EL (cell line): ENCODE measurements at places on chromosomes 4 and X.
A peak's percentile ranks its signal among the peaks of the same experiment; 100 is the strongest.

DNA sequence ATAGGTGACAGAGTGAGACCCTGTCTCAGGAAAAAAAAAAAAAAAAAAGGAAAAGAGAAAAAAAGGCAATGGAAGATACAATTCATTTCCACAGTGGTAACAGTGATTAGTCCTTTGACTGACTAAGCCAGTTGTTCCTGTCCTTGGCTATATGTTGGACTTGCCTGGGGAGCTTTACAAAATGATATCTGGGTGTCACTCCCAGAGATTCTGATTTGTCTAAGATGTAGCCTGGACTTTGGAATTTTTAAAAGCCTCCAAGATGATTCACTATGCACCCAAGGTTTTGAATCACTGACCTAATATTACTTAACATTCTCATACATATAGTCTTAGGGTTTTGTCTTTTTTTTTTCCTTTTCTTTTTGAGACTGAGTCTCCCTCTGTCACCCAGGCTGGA lies 16.9 kb downstream of the HELQ start:
- peak; percentile 14 for DNase-seq

GRCh38 chr4:72974694-72975487 lies 94.6 kb downstream of the COX18 start:
- peak; percentile 74 for DNase-seq

DNA sequence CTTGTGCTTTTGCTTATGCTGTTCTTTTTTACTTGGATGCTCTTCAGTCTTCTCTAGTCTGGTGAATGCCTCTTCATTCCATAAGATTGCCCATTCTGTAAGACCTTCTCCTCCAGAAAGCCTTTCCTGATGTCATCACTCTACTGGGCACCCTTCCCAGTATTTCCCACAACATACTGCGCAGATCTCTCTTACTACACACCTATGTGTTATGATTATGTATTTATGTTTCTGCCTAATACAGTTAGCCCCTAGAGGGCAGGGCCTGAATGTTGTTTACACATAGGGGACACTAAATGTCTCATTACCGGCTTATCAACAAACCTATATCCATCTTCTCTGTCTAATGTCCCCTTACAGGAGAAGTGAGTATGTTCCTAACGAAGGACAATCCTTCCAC lies 21.1 kb downstream of the AIFM1 start:
- peak; percentile 37 for DNase-seq

DNA sequence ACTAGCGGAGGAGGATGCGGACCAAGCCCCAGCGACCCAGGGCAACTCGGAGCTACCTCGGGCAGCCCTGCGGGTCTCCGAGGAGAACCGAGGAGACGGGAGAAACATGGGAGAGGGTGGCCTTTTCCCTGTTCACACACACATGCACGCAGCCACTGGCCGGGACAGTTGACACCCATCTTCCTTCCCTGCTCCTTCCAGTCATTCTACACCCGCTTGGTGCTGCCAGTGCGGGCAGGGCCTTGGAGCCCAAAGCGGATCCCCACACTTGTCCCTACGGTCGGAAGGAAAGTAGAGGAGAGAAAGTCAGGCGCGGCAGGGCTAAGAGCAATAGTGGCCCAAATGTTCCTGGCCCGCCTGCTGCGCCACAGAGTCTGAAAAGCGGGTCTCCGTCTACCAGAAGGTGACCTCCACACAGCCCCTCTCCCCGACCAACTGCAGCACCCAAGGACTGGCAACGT lies 1.1 kb upstream of the PPP3CA start:
- DNase-seq: no peak

- no peak for DNase-seq
Measured at GRCh38 chrX:16897445-16897844, 27.3 kb upstream of the RBBP7 start.

GRCh38 chrX:153412746-153413720 lies 1.8 kb downstream of the ZFP92 start:
- DNase-seq: no peak

GRCh38 chr4:168059251-168059650 lies 33.1 kb upstream of the ANXA10 start:
- peak; percentile 54 for DNase-seq

DNA sequence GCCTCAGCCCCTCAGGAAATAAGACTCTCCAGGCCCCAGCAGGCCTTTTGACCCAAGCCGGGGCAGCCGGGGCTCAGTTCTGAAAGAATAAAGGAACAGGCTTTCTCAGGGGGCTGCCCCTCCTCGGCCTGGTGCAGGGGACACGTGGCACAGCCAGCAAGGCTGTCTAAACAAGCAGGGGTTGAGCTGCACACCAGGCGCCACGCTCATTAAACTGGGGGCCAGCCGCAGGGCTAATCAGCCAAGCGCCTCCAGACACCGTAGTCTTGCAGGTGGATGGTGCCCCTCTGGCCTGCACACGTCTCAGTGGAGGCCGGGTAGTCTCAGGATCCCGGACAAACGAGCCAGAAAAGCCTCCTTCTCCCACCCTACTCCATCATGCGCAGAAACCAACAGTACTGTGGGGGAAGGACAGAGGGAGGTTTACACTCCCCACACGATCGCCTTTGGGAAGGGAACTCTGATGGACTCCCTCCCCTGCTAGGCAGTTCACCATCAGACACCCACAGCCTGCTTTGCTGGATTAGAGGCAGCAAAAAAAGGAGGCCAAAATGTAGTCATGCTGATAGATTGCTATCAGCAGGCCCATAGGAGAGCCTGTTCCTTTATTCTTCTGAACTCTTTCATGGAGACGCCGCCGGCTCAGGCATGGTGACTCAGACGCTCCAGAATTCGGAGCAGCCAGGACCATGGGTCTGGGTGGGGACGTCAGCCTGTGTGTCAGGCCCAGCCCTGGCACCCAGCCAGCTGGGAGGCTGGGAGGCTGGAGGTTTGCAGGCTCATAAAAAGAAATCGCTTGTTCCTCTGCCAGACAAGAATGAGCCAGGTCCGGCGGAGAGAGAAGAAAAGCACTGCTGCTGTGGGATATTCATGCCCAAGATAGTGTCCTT lies 342.4 kb downstream of the BCOR start:
- peak; percentile 94 for DNase-seq

- no peak for DNase-seq
Measured at GRCh38 chrX:69395306-69395705, 108.8 kb upstream of the NALF2 start.

- DNase-seq: peak; percentile 66
Measured at GRCh38 chr4:16794816-16795445, 103.5 kb downstream of the LDB2 start.

- DNase-seq: peak; percentile 89
Measured at GRCh38 chr4:86924811-86925210, 10.0 kb upstream of the AFF1 start.

DNA sequence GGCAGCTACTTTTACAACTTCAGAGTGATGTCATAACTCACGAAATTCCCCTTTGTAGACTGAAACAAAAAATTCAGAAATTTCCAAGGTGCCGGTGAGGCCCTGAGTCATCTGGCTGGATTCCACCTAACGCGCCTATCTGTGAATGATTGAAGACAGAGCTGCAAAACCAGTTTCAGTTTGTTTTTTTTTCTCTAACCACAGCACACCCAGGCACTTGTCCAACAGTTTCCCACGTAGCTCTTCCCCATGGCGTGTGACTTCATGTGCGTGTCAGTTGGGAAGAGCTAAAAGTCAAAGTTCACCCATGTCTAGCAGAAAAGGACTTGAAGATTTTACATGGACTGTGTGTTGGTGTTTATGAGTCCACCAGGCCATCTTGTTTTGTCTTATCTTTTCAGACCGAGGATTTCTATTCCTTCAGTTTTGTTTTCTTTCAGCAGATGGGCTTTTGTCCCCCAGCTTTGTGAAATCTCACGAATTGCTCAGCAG lies 16.4 kb downstream of the TCEANC start:
- DNase-seq: peak; percentile 91

DNA sequence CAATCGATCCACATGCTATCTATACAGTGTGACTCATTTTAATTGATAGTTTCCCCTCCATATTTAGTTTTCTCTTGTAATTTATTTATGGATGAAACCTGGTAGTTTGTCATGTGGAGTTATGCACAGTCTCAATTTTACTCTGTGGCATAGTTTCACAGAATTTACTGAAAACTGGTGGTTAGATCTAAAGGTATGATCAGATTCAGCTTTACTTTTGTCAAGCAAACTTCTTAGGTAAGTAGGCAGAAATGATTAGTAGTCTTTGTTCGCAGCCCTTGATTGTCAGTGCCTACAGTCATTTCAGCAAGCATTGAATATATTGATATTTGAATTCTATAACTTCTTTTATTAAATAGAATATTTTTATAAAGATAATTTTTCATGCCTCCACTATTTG lies 2.5 kb downstream of the ADD1 start:
- no peak for DNase-seq

DNA sequence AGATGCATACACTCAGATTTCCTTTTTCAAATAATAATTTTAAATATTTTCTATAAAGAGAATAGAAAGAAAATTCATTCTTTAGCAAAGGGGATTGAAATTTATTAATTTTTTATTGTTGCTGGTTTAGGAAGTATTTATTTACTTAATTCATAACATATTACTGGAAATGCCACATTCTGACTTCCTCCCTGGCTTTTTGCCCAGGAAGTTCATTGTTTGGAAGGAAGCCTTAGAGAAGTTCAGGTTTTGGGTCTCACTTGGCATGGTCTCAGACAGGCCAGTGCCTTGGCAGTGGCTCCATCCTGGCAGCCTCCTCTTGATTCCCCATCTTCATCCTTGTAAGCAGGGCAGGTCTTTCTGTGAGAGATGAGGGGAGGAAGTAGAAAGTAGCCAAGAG lies 50.5 kb downstream of the IL15 start:
- peak; percentile 39 for DNase-seq

- peak; percentile 60 for DNase-seq
Measured at GRCh38 chr4:112058433-112058832, 86.8 kb upstream of the FAM241A start.

GRCh38 chr4:3037957-3038461 lies 36.3 kb downstream of the HTT-AS start:
- no peak for DNase-seq

DNA sequence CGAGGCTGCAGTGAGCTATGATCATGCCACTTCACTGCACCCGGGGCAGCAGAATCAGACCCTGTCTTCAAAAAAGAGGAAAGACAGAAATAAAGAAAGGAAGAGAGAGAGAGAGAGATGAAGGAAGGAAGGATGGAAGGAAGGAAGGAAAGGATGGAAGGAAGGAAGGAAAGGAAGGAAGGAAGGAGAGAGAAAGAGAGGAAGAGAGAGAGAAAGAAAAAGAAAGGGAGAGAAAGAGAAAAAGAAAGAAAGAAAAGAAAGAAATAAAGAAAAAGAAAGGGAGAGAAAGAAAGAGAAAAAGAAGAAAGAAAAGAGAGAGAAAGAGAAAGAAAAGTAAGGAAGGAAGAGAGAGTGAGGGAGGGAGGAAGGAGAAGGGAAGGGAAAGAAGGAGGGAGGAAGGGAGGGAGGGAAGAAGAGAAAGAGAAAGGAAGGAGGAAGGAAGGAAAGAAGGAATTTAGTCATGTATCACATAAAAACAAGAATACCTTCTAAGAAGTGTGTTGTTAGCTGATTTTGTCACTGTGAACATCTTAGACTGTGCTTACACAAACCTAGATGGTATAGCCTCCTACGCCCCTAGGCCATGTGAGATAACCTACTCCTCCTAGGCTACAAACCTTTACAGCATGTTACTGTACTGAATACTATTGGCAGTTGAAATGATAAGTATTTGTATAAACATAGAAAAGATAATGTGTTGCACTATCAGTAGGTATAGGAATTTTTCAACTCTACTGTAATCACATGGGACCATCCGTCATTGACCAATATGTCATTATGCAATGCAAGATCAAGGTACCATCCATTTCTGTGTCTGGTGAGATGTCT lies 17.4 kb upstream of the AFF1 start:
- DNase-seq: no peak

- no peak for DNase-seq
Measured at GRCh38 chr4:159145318-159145991, 42.6 kb downstream of the RAPGEF2 start.

GRCh38 chrX:12210196-12210815 lies 72.0 kb downstream of the FRMPD4 start:
- peak; percentile 73 for DNase-seq

DNA sequence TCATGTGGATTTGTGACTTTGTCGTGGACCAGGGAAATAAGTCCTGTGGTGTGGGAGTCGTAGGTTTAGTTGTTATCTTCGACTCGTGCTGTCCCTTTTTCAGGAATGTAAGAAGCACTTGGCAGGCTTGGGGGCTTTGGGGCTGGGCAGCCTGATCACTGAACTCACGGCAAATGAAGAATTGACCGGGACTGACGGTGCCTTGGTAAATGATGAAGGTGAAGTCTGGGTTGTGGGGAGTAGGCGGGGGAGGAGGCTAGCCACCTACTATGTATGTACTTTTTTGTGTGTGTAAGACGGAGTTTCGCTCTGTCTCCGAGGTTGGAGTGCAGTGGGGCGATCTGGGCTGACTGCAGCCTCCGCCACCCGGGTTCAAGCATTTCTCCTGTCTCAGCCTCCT lies 1.2 kb downstream of the TAF1 start:
- DNase-seq: peak; percentile 5

GRCh38 chr4:6196324-6196723 lies 4.0 kb downstream of the JAKMIP1 start:
- DNase-seq: no peak

DNA sequence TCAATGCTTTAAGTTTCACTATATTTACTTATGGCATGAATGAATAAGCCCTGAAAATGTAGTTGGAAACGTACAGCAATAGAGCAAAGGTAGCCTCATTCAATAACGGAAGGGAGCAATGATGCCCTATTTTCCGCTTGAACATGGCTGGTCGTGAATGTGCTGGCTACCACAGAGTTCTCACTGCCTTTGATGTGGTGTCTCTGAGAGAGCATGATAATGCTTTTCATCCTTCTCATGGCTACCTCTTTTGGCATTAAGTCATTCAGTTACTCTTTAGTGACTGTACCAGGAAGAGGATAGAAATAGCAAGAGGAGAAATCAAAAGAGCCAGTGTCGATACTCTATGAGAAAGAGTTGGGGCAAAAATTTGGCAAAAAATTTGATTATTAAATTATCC lies 308.0 kb downstream of the PPP3CA start:
- DNase-seq: no peak

DNA sequence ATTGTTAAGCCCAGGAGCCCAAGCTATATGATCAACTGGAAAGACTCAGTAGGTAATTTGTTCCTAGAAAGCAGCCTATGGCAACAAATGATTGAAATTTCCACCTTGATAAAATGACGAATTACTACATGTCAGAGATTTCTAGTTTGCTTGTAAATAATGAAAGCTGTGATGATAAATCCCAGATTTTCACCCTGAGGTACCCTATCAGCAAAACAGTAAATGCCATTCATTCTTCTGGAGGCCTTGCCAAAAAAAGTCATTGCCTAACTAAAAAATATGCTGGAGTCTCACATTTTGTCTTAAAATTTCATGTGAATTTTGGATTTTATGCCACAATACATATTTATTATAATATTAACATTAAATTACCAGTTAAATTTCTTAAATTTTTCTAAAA lies 71.3 kb downstream of the PPEF2 start:
- DNase-seq: no peak
